CD8-positive, alpha-beta T cell (primary cell): ENCODE measurements at places on chromosomes 7 and 10.

DNA sequence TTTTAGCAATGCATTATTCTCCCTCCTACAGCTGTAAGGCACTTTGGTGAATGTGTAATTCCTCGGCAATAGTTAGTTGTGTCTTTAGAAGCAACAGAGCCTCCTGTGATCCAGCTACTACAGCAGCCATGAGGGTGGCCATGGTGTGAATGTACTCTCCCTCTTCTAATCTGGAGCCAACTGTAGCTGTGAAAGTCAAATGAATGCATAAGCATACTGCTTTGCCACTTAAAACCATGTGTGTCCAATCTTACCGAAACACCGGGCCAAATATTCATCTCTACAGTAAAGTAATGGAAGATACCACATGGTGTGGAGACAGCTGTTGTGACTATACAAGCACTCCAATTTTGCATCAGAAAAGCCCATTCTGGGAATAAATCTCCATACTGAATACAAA is 195.0 kb downstream of the DNAJC1 start:
- no peak for DNase-seq

DNA sequence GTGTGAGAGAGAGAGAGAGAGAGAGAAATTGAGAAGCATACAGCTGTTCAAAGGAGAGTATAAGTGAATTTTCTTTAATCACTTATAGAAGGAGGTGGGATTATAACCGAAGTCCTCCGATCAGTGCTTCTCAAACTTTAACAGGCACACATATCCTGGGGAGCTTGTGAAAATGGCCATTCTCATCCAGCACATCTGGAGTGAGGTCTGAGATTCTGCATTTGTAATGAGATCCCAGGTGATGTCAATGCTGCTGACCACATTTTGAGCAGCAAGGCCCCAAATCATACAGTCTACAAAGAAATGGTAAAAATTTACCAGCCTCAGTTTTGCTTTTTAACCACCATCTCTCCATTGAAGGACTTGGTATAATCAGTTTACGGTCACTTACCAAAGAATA is 219.0 kb downstream of the PTEN start:
- no peak for DNase-seq

DNA sequence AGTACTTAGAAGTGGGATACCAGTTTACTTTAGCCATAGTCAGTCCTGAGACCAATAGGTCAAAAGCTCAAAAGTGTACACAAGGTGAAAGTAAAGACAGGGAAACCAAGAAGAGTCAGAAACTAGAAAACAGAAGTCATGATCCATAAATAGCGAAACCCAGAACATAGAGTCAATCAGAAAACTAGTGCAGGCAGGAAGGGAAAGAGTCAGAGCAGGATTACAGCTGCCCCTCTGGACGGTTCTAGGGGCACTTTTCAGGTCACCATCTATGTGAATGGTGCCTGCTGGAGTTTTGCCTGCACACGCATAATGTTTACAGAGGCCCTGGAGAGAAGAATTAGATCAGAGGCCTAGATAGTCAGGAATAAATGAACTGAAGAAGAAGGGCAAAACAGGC is 22.4 kb upstream of the DMTF1 start:
- DNase-seq, result no peak

DNA sequence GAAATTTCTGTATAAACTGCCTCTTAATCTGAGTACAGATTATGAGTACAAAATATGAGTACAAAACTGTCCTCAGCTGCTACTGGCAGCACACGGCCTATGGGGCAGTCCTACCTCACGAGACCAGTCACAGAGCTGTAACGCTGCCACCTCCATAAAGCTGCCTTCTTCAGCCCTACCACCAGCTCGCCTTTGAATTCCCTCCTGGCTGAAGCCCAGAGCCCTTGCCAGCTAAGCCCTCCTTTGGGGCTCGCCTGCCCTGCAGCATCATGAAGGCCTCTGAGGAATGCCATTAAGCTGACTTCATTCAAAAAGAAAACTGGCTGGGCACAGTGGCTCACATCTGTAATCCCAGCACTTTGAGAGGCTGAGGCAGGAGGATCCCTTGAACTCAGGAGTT is 180.0 kb upstream of the SH2B2 start:
- no peak for DNase-seq

- no peak for DNase-seq
These were observed 22.6 kb downstream of the TBATA start for GRCh38 chr10:70762441-70763175.

DNA sequence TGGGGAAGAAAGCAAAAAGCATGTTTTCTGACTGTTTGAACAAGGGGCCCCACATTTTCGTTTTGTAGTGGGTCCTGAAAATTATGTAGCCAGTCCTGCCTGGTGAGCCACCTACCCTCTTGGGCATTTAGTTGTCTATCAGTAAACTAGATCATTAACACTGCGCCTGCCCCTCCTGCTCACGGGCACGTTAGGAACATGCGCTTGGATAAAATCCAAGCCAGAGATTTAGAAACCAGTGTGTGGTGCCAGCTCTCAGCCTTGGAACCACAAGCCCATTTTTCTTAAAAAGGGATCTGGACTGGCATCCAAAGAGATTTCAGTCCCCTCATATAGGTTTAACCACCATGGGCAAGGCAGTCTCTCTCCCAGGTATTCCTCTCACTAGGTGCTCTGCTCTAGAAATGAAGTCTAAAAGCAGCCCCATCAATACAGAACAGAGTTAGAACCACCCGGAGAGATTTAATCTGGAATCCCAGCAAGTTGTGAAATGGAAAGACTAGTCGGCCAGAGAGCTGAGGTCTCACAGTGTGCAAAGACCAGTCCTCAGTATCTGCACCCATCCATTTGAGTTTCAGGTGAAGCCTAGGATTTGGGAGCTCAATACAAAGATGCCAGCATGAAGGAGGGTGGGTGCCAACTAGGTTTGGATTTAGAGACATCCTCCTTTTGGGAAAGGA is 123.9 kb upstream of the TCF7L2 start:
- no peak for DNase-seq

- no peak for DNase-seq
These were observed 261.8 kb downstream of the THSD7A start for GRCh38 chr7:11570205-11570604.

GRCh38 chr7:82015751-82016150 is 245.9 kb upstream of the HGF start:
- no peak for DNase-seq

GRCh38 chr7:12207046-12207445 is 4.0 kb upstream of the TMEM106B start:
- no peak for DNase-seq

GRCh38 chr10:28280652-28281051 is 22.2 kb downstream of the MPP7 start:
- no peak for DNase-seq
